ENCODE measurements at places on chromosomes 13 and 19. TPM values are rescaled to one million over a fixed set of nuclear protein-coding genes. Genes with fewer than 3 reads are reported as not detected.

FFAR3 gene
- 0.12 TPM for total RNA-seq

CAPN12 gene
- not detected for total RNA-seq

THSD8 gene
- total RNA-seq = not detected

KLK2 gene
- not detected for total RNA-seq

SPART gene
- 126 TPM for total RNA-seq

TNFSF9 gene
- 1.8 TPM for total RNA-seq

C19orf18 gene
- not detected for total RNA-seq

TTC9B gene
- not detected for total RNA-seq

SMIM44 gene
- total RNA-seq = not detected
